ENCODE measurements at places on chromosomes 12 and 14.

GRCh38 chr12:112716099-112717093 is 75.2 kb upstream of the RPH3A start:
- DNase-seq = no peak

GRCh38 chr12:1830981-1831963 is 10.9 kb downstream of the LRTM2 start:
- peak; percentile 49 for DNase-seq

DNA sequence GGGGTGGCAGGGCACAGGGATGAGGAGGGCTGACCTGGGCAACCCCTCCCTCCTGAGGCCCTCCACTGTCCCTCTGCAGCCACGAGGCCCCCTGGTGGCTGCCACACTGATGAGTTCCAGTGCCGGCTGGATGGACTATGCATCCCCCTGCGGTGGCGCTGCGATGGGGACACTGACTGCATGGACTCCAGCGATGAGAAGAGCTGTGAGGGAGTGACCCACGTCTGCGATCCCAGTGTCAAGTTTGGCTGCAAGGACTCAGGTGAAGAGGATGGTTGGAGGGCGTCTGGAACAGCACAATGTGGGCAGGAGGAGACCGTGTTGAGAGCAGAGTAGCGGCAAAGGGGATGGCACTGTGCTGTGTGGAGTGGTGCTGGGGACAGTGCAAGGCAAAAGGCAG is 25.7 kb upstream of the LRP1-AS start:
- DNase-seq = no peak

DNA sequence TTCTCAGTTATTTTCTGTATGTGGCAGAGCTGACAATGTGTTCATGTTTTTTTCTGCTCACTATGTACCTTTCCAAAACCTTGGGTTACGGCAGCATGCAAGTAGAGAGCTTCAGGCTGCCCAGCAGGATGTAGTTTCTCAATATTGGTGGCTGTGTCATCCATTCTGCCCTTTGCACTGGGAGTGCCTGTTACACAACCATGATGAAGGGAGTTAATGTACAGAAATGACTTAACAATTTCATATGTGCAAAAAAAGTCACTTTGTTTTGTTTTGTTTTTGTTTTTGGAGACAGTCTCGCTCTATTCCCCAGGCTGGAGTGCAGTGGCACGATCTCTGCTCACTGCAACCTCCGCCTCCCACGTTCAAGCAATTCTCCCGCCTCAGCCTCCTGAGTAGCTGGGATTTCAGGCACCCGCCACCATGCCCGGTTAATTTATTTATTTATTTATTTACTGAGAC is 6.1 kb upstream of the CNIH1 start:
- DNase-seq = no peak

DNA sequence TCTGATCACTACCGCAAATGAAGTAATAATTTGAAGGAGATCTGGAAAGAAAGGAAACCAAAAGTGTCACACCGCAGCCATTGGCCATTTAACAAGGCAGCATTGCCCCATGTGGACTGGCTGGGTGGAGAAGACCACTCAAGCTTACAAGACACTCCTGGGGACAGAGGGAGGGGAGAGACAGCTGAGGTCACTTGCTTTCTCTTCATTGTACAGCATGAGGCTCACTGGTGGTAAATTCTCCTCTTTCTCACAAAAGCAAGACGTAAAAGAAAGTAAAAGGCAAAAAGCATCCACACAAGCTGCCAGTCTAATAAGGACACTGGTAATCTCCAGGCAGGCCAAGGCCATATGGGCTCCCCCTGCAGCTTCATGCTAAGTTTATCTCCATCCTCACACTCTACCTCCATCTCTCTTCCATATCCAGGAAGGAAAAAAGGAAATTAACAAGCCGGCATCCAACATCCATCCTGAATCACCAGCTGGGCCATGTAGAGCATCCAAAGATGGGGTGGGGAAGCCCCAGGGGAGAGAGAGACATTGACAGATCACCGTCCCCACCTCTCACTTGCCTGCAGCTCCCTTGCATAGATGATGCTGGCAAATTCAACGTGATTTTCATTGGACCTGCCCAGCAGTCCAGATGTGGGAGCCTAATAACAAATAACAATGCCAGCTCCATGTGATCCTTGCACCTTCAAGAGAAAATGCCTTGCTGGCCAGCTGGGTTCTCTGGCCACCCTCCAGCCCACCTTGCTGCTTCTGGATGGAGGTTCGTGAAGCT is 100.6 kb downstream of the DPF3 start:
- no peak for DNase-seq

All from NCI-H510A (cell line).